NCI-H748 treated with DMSO at 0.1 percent for 48 hours (cell line): ENCODE measurements at places on chromosomes 3 and 15.

DNA sequence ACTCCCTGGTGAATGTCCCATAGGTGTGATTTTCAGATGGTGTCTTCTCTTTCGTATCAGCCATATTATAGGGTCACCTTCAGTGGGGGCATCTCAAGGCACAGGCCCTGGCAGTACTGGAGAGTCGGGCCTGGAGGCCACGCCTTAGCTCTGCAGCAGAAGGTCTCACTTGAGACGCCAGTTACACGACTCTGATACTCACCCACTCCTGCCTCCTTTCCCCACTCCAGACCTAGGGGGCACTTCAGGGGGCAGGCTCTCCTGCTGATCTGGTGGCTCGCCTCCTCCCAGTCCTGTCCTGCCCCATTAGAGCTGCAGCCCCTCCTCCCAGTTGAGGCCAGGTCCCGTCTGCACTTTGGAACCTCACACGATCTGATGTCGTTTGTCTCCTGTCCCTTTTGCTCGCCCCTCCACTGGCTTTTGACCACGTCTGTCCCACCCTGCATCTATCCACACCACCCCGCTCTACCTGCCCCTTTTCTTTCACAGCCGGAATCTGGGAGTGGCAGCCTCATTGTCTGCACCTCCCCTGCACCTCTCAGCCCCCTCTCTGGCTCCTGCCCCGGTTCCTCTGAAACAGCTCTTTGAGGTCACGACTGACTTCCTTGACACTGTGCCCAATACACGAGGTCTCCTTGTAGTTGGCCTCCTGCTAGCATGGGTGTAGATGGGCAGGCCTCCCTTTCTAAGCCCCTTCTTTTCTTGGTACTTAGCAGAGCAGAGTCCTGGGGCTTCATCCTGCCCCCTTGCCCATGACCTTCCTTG is 181.9 kb downstream of the NSMCE3 start:
- no peak for DNase-seq

DNA sequence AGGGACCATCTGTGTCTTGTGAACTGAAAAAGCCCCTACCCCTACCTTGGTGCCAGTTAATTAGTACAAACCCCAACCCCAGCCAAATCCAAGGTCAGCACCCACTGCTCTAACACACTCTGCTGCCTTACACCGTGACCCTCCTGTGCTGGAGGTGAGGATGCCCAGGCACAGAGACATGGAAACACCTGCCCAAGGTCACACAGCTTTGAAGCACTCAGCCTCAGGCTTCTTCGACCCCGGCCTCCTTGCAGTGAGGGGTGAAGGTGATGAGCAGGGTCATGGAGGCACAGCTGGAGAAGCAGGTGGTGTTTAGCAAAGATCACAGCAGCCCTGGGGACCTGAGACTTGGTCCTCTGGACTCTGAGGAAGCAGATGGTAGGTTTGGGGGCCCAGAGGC is 39.0 kb upstream of the SLC6A6 start:
- DNase-seq, result no peak

DNA sequence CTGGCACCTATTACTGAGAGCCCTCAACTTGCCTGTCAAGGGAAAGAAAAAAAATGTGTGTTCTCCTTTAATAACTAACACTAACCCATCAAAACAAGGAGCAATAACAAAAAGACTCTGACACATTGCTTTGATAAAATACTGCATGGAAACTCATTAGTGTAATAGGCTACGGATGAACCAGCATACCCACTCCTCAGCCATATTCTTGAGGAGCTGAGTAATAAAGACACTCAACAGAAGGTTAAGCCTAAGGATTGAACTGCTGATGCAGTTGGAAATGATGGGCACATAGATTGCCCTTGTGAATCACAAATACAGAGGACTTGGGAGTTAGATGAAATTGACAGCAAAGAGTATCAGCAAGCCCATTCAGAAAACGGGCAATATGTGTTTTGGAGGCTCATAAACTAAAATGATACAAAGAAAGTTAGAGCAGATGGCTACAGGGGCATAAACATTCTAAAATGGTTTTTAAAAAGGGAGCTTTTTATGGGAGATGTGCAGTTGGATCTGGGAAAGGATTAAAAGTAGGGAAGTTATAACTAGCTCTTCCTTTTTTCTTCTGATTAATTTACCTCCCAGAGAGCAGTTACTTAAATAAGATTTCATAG is 447.6 kb upstream of the IL12A start:
- no peak for DNase-seq

DNA sequence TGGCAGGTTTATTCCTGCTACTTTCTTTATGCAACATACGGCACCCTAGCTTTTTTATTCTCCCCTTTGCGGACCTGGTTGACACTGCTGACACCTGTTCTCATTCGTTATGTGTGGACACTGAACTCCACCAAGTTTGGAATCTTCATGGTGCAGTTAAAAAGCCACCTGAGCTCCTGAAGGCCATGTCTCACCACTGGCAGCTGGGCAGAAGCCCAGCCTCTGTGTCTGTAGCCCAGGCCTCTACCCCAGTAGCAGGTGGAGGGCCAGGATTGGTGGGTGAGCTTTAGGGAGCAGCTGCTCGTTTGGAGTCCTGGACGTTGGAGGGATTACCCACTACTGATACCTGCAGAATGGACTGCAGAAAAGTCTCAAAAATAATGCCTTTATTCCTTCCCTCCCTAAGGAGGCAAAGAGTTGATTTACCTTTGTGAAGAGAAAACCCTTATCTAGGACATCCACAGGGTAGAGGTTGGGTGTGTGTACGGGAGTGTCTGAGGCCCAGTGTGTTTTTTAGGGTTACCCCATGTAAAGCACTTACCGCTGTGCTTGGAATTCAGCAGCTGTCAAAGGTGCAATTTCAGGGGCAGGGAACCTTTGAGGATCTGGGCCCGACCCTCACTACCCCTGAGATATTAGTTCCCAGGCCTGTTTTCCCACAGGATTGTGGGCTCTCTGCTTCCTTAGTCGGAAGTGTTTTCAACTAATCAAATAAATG is 637 bp upstream of the CCNDBP1 start:
- DNase-seq, result no peak

DNA sequence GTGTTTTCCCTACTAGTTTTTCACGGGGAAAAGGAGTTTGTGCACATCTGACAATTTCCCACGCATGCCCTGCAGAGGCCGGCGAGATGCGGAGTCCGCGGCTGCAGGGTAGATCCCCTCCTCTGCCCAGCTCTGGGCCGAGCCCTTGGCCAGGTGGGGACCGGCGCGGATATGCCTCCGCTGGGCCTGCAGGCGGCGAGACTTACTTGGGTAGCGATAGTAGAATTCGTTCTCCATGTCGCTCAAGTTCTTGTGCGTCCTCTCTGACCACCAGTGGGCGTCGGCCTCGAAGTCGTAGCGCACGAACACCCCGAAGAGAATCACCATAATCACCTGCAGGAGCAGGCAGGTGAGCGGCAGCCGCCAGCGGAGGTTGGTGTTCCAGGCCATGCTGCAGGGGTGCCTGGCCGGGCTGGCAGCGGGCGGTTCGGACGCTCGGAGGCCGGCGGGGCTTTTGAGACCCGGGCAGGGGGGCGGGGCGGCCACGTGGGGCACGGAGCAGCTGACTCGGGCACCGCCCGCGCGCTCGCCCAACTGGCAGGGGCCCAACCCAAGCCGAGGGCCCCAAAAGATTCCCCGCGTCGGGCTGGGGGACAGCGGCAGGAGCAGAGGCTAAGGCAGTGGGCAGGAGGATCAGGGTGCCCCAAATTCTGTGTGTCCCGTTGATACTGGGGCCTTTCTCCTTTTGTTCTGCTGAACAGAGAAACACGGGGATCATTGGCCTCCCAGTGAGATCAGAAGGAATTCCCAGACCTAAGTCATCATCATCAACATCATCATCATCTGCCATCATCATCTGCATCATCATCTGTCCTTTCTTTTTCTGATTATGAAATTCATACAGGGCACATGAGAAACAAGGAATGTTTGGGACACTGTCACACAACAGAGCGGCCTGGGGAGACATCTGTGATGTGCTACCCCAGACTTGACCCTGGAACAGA is at the start of gene RHCG:
Gene RHCG, minus strand, starts transcription at position 429 of the 944 bp plus-strand sequence. Its CDS starts 39 bp downstream, at position 390.
- no peak for DNase-seq

DNA sequence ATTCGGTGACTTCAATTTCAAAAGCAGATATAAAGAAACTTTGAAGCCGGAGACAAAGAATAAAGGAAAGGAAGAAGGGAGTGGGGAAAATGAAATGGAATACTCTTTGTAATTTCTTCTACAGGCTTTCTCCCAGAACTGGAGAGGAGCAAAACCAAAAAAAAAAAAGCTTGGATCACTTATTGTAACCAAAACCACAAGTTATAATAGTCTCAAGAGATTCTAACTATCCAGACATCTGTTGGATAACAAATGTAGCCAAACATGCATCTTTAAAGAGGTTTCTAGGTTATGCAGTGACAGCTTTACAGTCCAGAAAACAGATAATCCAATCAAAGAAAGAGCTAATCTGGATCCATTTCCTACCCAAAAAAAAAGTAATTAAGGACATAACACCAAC is 36.2 kb downstream of the VGLL3 start:
- DNase-seq, result no peak

DNA sequence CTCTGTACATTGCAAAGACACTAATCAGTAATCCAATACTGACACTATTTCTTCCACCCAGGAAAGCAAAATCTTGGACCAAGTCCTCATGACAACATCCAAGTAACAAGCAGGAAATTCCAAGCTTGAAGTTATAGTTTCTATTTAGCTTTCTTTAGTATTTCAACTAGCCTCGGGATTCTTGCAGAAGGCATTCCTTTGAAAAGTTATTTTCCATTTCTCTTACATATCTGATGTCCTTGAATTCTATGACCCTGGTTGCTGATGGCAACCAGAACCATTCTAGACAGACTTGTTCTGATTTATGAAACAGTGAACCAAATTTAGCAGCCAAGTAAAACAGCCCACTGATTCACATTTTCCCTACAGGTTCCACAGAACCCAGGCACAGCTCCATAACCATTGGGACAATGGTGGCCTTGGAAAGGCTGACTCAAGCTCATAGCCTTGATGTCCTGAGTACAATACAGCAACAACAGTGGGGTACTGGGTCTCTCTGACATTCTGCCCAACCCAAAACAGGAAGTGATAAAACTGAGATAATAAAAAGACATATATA is 26.5 kb downstream of the P3H2 start:
- no peak for DNase-seq

- no peak for DNase-seq
Measured at GRCh38 chr3:50673931-50674330, 796 bp upstream of the DOCK3 start.

GRCh38 chr3:8653800-8654408 is 9.3 kb upstream of the SSUH2 start:
- DNase-seq, result no peak

- DNase-seq, result no peak
Measured at GRCh38 chr15:82545478-82545877, 5.2 kb upstream of the RPS17 start.

DNA sequence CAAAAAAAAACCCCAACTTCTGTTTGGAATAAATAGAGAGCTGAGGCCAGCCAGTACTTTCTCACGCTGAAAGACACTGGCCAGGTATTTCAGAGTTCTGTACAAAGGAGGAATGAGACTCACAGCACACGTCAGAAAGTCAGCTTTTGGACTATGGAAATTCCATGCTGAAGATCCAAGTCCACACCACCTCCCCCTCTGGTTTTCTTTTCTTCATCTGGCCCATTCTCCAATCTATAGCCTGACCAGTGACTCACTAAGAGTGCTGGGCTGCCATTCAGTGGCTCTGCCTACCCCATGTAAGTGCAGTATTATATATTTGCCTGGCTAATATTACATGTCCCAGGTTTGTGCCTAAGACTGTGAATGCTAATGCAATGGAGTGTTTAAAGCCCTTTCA is 13.9 kb downstream of the BOC start:
- no peak for DNase-seq

- DNase-seq, result no peak
Measured at GRCh38 chr3:122893754-122894668, 99.1 kb downstream of the SLC49A4 start.

DNA sequence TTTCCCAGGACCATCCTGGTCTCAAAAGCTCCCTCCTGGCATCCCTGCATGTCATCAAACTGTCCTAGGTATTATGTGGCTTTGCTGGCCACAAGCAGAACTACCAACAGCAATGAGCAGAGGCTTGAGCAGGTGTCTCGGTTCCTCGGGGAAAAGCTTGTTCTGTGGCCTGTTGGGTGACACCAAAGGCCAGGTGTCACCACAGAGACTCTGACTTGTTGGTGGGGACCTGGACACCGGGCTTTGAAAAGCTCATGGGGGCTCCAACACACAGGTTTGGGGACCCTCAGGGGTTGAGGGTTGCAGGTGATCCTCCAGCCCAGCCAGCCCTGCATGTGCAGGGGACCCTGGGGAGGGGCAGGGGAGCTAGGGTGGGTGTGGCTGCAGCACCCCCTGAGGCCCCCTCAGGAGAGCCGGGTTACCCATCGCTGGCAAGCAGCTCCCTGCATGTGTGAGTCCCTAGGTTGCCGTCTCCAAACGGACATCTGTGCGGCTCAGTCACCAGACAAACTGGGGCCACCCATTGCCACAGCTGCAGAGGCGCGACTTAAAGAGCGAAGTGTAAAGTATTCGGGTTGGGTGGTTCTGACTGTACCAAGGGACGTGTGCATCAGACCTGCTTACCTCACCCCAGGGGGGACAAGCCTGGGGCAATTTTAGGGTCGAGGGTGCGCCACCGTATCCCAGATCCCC is 140.1 kb downstream of the CHSY1 start:
- no peak for DNase-seq

DNA sequence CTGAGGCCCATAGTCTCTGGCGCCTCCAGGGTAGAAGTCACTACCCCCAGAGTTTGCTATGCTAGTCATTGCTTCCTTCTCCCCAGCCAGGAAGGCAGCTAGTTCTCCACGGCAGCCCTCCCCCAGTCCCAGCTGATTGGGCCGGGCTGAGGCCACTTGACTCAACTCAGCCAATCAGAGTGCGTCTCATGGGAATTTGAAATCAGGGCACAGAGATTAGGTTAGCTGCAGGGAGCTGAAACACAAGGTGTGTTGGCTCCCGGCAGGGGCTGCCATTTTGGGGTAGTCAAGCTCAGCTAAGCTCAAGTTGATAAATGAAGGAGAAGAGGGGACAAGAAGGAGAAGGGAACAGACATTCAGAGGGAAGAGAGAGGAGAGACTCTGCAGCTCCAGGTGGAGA is 32.8 kb downstream of the LINGO1 start:
- no peak for DNase-seq

DNA sequence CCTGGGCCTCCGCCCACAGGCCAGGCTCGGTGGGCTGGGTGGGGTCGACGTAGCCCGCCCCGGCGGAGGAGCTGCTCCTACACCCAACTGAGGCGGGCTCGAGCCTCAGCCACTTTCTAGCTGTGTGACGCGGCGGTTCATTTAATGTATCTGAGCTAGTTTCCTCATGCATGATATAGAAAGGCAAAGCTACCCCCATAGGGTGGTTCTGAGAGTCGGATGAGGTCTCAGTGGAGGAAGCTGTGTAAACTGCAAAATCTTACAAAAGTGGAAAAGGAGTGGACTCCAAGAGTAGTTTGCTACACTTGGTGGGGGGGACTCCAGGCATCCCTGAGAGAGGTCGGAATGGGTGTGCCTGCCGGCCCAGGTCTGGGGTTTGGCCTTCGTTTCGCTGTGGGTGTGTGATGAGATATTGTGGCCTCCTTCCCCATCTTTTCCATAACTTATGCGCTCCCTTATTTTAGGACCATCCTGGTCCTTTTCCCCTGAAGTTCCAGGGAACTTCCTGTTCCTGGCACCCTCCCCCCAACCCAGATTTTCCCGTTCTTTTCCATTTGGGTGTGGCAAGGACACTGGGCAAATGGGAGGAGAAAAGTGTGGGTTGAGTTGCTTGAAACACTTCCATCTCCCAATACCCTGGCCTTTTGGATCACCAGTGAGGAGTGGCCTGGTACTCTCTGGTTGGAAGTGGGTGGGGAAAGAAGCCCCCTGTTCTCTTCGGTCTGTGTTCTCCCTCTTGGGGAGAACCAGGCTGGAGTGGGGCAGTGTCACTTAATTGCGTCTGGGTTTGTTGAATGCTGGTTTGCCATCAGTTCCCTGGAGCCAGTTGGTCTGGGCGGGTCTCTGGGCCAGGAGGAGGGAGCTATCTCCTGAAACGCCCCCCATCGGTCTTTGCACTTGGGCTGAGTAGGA is 1.1 kb downstream of the PDIA5 start:
- DNase-seq, result no peak
